ENCODE measurements at places on chromosomes 1 and 21.

DNA sequence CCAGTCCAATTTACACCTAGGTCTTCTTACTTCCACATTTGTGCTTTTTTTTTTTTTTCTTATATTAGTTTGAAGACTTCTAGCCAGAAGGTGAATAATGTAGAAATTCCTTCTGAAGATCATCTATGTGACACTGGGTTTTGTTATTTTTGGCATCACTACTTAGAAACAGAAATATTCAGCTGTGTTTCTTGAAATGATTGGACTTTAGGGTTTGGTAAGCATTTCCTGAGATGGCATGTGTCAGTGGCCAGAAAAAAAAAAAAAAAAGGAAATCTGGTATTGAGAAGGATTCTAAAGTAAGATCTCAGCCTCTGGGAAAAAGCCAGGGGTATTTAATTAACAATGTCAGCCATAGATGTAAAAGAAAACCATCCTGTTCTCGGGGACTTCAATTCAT, 43.4 kb upstream of the LRRC8C start:
- DNase-seq: no peak

- no peak for DNase-seq
These were observed 11.8 kb downstream of the LRRC8D start for GRCh38 chr1:89832496-89833127.

DNA sequence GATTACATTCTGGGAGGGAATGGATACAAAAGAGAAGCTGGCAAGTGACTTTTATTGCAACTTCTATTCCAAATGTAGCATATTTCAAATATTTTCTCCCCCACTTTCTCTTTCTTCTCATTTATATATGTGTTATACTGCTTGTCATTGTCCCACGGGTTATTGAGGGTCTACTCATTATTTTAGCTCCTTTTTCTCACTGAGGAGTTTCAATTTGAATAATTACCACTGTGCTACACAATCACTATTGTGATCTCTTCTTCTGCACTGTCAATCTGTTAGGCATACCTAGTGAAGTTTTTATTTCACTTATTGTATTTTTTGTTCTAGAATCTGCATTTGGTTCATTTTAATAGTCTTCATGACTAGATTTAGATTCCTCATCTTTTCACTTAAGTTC, 339.7 kb downstream of the PTPRC start:
- DNase-seq: no peak

DNA sequence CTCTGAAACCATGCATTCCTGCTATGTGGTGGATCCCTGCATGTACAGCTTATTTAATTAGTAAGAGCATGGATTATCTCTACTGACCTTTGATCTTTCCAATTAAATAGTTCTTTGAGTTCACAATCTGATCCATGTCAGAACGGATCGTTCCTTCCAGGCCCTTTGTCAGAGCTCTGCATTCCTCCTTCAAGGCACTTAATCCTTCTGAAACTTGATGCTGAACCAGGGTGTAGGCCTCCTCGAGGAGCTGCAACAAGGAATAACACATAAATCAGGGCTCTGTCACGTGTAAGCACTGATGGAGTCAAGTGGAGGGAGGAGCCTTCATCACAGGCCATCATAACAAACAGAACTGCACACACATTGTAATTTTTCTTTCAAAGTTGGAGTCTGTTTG, 68.4 kb upstream of the EDEM3 start:
- no peak for DNase-seq

DNA sequence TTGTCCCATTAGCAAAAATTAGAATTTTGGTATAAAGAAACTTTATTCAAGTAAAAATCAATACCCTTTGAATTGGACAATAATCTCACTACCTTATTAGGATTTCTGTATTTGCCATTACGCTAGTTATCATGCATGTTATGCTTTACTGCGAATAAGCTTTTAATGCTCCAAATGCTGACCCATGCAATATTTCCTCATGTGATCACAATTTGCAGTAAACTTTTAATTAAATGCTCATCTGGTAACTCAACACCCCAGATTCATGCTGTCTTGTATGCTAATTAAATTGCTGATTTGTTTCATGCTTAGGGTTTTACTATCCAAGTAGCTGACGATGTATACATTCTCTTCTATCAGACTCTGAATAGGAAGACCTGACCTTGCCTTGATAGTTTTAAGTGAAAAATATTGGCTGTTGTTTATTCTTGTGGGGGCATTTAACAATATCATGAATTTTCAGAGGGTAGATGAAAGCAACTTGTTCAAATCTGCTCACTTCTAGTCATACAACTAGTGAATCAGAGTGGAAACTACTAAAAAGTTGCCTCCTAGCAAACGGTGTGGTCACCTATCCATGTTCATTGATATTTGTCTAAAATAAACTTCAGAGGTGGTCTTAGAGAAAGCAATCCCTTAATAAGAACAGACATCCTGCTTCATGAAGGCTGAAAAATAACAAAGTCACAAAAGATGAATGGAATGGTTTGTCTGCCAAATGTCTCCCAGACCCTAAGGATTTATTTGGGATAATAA, 5.6 kb downstream of the XCL1 start:
- DNase-seq: no peak

DNA sequence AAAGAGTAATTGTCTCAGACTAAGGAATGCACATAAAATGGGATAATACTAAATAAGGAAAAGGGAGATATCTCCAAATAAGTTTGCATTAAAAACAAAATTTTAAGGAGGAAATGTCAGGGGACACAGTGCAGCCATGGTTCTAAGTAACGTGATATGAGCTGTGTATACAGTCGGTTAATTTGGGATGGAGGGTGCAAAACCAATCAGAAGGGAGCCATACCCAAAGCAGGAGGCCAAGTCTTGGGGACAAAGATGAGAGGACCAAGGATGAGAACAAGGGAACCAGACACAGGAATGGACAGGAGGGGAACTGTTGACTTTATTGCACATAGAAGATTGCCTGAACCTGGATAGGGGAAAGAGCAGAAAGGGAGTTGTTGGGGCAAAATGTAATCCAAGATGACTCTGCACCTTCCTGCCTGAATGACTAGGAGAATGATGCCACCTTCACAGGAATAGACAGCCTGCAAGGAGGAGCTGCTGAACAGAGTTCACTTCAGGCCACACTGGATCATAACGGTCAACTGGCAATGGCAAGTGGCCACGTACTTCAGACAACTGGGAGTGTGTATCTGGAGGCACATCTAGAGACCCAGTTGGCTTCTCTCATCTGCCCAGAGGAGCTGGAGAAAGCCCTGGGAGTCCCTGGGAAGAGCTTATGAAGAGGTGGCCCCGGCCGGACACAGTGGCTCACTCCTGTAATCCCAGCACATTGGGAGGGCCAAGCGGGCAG, 22.0 kb upstream of the BOLA1 start:
- no peak for DNase-seq

DNA sequence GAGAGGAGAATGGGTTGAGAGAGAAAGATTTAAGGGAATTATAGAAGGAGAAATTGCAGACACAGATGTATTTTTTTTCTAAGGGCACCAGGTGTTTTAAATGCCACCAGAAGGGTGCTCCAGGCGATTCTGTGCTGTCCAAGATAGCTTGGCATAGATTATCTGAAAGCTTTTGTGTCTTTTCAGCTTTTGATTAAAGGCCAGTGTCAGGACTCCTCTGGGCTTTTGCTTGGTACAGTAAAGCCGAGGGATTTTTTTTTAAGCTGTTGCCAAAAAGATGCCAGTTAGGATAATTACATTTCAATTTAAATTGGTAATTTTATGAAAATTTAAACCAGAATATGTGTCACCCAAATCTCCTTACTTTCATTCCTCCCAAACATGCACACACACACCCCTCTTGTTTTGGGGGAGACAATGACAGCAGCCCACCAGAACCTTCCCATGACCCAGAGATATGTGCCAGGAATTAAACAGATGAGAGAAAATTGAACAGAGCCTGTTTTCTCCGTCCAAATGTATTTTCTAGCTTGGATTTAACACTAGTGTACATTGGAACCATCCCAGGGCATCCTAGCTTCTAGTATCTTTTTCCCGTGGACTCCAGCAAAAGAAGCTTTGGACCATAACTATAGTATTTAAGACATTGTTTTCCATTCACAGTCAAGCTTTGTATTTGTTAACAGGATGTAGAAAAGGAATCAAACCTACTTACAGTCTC, 670.7 kb upstream of the CXADR start:
- no peak for DNase-seq

DNA sequence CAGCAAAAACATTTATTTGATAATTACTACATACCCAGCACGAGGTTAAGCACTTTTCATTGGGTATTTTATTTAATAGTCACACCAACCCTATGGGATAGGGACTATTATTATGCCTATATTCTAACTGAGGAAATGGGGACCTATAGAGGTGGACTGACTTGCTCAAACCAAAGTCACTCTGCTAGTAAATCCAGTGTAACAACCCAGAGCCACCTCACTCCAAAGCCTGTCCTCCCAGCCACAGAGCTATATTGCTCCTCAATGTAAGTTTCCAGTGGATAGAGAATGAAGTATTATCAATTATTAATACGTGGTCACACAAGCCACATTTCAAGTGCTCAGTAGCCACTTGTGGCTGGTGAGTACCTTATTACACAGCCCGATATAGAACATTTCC, 97.5 kb downstream of the RGS2 start:
- no peak for DNase-seq

GRCh38 chr21:45252448-45252925, 35.2 kb downstream of the POFUT2 start:
- DNase-seq: no peak

DNA sequence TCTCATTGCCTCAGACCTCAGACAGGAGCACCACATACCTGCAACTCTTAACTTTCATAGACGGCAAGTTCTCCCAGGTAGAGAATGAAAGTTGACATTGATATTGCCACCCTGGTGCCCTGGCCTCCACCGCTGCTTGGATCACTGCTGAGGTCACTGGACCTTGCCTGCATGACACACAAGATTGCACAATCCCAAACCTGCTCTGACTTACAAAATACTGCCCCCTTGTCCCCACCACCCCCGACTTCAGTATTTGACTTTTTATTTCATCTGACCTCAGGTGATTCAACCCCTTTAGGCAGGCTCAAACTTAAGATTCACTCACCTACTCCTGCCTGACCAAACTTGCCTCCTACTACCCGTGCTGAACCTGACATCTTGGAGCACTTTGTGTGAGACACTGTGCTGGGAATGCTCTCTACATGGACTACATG, 43.1 kb upstream of the S1PR1 start:
- DNase-seq: no peak

- DNase-seq: peak; percentile 59
These were observed 2.5 kb upstream of the APOBEC4 start for GRCh38 chr1:183655562-183656075.

DNA sequence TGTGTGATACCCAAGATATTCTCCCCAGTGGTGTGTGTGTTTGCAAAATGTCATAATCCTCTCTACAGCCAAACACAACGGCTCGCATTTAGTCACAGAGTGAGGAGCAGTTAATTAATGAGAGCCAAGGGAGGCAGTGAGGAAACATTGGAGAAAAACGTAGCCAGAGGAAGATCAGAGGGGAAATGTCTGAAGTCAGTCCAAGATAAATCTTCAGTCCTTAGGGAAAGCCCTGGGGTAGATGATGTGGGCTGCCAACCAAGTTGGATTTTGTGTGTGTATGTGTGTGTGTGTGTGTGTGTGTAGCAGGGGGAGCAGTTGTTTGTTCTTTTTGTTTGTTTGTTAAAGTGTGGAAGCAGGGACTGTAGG, 201.0 kb upstream of the PTBP2 start:
- DNase-seq: no peak

GRCh38 chr1:204791453-204792353, 79.0 kb upstream of the NFASC start:
- DNase-seq: peak; percentile 89
